Fibroblast of skin of left biceps (primary cell): ENCODE measurements at places on chromosomes 7 and 10.

DNA sequence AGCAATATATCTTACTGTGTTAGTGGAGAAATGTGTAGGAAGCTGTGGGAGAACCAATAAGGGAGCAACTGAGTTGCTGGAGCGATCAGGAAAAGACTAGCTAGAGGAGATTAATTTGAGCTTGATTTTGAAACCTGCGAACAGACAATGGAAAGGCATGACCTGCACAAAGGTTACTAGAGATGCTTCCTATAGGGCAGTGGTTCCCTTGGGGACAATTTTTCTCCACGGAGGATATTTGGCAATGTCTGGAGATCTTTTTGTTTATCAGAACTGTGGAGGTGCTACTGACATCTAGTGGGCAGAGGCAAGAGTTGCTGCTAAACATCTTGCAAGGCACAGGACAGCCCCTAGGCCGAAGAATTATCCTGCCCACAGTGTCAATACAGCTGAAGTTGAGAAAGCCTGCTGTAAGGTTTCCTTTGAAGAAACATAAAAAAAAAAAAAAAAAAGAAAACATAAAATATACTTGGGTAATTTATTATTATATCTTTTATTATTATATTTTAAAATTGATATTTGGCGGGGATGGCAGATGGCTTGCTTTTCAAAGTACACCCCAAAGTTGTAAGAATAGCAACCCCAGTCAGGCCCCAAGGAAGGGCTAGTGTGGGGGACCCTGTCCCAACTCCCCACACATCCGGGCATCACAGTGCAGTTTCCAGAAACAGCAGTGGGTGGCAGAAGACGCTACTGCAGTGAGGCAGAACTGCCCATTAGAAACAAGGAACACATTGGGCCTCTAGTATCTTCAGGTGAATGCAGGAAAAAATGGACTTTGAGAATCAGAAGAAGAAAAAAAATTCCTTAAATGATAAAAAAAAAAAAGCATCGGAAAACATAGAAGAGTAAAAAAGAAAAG is 481.6 kb downstream of the SH2D4B start:
- peak; percentile 24 for DNase-seq

DNA sequence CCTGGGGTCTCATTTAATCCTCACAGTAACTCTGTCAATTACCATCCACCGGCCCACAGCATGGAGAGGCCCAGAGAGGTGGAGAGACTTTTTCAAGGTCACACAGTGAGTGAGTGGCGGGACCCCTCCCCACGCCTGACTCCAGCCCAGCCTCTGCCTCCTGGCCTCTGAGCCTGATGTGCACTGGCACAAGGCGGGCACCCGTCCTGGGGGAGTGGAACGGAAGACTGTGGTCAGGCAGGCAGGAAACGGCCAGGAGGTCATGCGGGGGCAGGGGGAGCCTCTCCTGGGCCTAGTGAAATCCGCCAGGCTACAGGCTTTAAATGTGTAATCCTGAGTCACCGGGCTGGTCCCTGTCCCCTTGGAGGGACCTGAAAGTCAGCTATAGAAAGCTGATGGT is 32.2 kb downstream of the ZCCHC24 start:
- DNase-seq, result no peak

GRCh38 chr10:125811251-125811650 is 11.8 kb downstream of the UROS start:
- DNase-seq, result peak; percentile 37

- DNase-seq, result no peak
Observed at GRCh38 chr10:103991393-103992128, 24.6 kb downstream of the SLK start.

- no peak for DNase-seq
Observed at GRCh38 chr7:441684-442421, 77.8 kb downstream of the PDGFA start.

GRCh38 chr10:50982989-50983388 is 91.3 kb upstream of the PRKG1 start:
- no peak for DNase-seq

DNA sequence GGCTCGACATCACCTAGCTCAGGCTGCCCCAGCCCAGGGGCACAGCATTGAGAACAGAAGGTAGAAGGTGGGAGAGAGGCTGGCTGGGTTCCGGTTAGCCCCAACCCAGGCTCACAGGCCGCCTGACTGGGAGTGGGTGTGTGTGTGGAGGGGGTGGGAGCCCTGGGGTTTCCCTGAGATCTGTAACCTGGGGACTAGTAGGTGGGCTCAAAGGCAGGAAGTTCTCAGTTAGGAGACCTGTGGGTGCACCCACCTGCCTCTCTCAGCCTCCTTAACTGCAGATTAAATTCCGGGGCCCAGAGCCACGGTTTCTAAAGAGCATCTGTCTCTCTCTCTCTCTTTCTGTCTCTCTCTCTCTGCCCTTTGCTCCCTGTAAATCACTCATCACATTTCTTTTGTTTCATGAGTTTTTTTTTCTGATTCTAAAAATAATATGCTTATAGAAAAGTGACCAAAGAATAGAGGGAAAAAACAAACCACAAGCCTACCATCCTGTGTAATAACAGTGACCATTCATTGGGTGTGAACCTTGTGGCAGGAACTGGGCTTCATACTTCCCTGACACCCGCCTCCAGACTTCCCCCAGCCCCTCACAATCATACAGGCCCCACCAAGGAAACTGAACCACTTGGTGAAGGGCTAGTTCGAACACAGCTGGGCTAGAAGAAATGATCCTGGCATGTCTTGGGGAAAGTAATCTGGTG is 83.4 kb upstream of the SMNDC1 start:
- no peak for DNase-seq

DNA sequence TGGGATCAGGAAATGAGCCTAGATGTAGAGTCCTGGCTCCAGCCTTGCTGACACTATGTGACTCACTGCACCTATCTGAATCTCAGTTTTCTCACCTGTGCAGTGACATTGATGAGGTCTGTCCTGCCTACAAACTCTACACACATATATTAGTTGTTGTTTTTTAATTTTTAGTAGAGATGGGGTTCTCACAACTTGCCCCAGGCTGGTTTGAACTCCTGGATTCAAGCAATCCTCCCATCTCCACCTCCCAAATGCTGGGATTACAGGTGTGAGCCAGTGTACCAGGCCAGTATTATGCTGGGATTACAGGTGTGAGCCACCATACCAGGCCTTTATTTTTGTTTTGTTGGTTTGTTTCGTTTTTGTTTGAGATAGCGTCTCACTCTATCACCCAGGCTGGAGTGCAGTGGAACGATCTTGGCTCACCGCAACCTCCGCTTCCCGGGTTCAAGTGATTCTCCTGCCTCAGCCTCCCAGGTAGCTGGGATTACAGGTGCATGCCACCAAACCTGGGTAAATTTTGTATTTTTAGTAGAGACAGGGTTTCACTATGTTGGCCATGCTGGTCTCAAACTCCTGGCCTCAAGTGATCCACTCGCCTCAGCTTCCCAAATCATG is 11.8 kb upstream of the DDIT4 start:
- DNase-seq, result no peak

DNA sequence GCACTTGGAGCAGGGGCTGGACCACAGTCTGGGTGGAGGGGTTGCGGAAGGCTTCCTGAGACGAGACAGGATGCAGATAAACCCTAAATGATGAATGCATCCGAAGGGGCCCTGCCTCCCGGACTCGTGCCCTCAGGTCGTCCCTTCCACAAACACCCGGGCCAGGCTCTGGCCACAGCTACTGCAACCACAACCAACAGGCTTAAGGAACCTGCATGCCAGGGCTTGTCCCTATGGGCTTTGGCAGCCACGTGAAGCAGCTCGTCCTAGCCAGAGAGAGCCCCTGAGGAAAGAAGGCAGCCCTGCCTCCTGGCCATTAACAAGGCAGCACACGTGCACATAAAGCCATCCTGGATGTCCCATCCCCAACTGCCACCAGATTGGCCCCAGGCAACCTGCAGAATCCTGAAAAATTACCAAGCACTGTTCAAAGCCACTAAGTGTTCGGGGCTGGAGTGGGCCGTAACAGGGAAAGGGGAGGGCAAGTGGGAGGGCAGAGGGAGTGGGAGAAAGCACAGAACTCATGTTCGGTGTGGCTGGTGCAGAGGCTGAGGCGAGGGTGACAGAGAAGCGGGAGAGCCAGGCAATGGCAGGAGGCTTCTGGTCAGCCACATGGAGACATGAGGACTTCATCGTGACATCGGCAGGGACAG is 62.7 kb downstream of the MAD1L1 start:
- DNase-seq, result no peak

DNA sequence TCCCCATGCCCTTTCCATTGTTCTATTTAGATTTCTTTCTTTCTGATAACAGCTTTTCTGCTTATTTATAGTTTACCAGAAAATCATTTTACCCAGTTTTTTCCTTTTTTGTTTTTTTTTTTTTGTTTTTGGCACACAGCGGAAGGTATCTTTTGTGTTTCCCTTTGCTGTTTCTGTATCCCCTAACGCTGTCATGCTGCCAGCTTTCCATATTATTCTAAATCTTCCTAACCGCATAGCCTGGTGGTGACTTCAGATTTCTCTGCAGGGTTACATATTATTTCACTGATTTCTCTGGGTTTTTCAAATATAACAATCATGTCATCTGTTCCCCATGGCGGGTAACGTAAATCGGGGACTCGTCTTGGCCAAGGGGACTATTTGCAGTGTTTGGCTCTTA is 4.0 kb upstream of the SLC29A4 start:
- no peak for DNase-seq
